Mammary epithelial cell (primary cell): ENCODE measurements at places on chromosomes 6 and 20.

DNA sequence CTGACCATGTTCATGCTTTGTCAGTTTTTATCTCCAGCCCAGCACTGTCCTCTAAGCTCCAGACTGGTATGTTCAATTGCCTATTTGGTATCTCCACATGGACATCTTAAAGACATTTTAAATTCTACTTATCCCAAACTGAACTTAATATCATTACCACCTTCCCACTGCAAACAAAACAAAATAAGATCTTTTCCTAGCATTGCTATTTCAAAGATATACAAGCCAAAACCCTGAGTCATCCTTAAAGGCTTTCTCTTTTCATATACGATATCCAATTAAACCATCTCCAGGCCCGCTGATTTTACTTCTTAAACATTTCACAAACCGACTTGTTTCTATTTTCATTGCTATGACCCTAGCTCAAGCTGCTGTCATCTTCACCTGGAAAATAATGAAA is 35.1 kb upstream of the HS3ST5 start:
- no peak for DNase-seq

DNA sequence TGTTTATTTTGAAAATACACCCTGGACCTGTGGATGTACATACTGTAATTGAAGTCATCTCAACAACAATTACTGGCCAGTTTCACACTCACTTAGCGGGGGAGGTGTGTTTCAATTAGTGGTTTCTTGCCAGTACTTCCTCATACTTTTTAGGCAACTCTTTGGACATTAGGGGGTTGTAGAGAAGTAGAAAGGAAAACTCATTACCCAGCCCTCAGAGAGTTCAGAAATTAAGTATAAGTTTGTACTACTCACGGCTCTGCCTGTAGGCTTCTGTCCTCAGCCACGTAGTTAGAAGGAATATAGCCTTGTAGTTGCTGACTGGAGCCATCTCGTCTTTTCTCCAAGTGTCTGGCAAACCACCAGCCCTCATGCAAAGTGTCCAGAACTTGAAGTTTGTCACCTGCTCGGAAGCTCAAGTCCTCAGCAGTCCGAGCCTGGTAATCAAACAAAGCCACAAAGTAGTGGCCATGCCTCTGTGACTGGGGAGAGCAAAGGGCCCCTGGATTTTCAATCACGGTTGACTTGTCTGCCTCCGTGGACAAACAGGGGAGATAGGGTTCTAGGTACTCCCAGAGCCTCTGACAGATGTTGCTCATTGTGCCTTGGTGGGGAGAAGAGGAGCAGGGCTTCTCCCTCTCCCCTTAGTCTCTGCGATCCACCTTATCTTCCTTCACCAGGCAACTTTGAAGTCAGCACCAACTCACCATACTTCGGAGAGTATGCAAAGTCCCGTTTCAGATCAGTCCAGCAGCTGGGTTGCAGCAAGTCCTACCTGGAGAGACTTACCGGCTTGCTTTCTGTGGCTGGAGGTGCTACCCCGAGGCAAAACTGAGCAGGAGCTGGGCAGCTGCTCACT is 749 bp downstream of the FRK start:
- DNase-seq: peak; percentile 70

DNA sequence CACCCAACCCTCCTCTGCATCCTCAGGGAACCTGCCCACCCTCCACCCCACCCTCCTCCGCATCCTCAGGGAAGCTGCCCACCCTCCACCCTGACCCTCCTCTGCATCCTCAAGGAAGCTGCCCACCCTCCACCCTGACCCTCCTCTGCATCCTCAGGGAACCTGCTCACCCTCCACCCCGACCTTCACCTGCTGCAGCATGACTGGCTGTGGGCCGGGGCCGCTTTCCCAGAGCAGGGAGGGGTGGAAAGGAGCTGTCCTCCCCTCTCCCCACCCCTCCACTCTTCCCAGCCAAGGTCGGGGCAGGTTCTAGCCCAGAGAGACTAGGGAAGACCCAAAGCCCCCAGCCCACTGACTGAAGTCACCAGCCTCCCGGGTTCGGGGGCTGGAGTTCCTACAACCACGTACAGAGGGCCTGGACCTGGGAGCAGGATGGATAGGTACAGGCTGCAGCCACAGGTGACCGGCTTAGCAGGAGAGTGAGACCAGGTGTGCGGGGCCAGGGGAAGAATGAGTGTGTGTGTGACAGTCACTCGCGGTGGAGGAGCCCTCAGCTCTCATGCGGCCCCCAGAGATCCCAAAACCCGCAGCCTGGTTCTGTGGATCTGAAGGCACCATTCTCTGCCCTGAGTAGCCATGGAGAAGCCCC is 11.6 kb downstream of the EEF1A2 start:
- DNase-seq: no peak

DNA sequence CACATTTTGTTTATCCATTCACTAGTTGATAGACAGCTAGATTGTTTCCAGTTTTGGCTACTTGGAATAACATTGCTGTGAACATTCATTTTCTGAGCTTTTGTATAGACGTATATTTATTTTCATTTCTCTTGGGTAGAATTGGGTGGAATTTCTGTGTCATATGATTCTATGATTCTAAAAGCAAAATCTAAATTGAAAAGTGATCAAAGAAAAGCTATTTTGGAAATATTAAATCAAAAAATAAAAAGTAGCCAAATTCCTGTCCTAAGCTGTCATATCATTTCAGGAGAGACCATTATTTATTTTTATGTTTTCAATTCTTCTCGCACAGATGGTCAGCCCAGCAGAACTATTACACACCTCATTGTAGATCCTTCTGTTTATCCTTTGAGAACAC is 229.2 kb downstream of the COL12A1 start:
- DNase-seq: no peak

DNA sequence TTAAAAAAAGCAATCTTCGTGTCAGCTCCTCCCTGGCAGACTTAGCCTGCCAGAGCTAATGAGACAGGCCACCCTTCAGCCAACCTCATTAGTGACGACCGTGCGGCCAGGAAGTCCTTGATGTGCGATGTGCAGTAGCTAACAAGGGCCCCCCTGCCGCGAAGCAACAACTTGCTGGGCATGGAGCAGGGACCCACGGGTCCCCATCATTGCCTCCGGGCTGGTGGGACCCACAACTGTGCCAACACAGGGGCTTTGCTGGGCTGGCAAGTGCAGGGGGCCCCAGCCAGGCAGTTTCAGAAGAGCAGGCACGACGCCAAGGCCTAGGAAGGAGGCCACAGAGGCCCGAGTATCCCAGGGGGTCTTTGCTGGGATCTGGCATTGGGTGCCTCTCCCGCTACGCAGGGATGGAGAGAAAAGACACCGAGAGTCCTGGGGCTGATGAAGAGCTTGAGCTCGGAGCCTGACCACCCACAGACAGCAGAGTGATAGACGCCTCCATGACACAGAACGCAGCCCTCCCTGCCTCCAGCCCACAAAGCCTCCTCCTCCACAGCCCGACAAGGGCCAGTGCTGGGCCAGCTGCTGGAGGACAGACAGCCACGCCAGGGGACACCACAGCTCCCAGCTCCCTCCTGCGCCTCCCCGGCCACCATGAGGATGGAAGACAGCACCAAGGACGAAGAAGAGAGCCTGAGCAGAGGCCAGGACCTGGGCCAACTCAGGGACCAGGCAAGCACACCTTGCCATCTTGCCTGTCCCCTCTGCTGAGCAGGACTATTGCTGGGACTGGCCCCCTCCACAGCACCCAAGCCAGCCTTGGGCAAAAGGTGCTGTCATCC is 96.6 kb downstream of the YTHDF1 start:
- no peak for DNase-seq

- DNase-seq: no peak
These were observed 41.7 kb downstream of the ITCH start for GRCh38 chr20:34404803-34405202.

DNA sequence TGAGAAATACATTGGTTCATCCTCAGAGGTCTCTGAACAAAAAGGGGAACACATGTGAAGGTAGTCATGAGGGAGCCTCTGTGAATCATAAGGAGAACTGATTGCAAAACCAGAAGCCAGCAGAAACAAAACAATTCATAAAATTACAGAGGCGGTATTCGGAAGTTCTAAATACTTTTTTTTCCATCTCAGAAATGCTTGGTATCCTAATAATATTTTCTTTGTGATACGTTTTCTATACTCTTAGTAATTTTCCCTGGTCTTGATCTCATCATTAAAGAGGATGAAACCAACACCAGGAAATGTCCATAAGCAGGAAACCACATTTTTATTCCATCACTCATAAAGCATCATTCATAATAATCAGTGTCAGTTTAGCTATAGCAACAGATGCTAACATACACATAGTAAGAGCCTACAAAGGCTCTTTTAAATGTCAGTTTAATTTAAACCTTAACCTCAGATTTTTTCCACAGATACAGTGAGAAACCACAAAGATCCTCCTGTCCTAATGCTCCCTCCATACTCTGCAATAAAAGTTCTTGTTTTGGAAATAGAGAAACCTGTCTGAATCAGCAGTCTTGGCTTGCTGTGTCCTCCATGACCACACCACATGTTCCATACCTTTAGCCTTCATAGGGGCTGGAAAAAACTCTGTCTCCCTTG is 29.2 kb downstream of the SGK1 start:
- peak; percentile 97 for DNase-seq

DNA sequence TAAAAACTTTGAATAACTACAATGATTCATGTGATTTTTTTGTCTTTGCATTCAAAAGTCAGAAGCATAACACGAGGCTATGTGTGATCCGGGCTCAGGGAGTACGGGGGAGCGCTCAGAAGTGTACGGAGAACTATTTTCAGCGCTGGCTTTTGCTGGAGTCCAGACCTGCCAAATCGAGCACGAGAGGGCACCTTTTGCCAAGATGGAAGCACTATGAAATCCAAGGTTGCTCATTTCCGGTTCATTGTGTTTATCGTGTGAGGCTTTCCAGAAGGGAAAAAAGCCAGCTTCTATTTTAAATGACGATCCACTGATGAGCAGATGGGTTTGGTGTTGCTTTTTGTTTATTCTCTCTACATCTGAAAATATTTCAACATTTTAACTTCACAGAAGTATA is 11.3 kb downstream of the RAMACL start:
- no peak for DNase-seq

DNA sequence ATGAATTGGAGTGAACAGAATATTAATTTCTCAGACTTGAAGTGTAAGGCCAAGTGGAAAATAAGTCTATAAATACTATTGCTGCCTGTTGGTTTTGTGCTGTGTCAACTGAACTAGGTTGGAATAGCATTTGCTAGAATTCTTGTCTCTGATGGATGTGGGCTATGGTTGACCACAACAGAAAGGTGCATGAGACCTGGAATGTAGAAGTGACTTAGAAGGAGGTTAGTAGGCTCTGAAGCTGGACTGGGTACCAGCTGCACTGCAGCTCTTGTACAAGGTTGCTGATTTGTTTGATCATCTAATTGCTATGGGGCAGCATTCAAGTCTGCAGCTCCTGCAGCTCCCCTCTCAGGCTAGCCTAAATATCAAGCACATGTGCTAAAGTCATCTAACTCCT is 479.0 kb upstream of the NRSN1 start:
- DNase-seq: no peak

GRCh38 chr6:109308018-109308492 is 74.2 kb downstream of the CD164 start:
- peak; percentile 58 for DNase-seq

- no peak for DNase-seq
These were observed 15.0 kb downstream of the CALHM6 start for GRCh38 chr6:116476002-116476678.

DNA sequence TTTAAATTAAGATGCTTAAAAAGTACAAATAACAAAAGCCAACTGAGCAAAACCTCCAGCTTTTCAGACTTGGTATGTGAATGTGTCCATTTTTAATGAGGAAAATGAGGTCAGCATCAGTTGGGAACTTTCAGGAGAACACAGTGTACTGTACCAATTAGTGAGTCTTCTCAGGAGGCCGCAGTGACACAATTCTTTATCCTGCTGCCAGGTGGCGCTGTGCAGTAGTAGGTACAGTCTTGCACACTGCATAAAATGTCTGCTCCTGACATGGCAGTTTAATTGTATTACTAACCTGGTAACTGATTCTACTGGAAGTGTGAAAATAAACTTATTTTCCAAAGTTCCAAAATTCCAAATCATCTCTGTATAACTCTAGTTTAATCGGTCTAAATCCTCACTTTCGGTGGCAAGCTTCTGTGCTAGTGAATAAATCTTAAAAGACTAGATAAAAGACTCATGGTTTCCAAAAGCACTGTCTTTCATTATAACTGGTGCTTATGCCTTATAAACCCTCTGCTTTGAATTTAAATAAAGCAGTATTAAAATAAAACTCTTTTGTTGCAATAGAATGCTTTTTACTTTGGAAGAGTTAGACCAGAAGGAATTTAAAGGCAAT is 214.8 kb upstream of the MMS22L start:
- DNase-seq: peak; percentile 45

DNA sequence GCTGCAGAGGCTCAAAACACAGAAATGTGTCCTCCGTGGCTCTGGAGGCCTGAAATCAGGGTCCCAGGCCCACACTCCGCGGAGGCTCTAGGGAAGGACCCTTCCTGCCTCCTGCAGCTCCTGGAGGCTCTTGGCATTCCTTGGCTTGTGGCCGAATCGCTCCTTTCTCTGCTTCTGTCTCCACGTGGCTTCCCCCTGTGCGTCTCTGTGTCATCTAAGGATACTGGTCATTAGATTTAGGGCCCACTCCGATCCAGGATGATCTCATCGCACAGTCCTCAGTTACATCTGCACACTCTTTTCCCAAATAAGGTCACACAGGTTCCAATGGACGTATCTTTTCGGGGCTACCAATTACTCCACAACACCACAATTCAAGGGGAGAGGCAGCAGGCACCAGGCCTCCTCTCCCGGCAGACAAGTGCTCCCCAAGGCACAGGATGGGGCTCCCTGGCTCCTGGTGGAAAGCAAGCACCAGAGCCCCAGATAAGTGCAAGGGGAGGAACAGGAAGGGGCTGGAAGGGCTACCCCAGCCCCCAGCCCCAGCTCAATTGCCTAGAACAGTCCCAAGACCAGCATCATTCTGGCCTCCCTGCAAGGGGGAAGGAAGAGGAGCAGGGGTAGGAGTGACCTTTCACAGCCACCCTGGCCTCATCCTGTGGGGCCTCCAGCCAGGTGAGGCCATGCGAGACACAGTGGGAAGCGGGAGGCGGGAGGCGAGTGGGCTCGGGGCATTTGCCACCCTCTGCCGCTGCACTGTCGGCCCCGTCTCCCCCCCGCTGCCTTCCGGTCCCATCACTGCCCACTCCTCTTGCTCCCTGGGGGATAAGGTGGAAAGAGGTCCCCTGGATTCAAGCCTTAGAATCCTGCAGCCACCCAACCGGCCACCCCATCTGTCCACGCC is 16.3 kb downstream of the NTSR1 start:
- DNase-seq: no peak

DNA sequence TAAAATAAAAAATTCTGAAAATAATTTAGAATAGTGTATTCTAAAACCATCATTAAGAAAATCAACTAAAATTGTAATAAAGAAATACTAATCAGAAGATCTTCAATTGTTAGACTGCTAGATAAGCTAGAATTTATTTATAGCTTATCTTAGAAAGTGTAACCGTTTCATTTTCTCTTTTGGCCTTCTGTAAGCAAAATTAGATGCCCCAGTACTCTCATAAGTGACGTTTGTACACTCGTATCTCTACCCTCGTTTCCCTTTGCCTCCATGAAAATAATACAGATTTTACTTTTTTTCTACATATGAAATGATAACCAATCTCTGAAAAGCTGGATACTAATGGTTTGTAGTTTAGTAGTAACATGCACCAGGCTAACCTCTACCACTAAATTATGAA is 19.8 kb downstream of the DSE start:
- no peak for DNase-seq

GRCh38 chr6:105193647-105194046 is 13.8 kb upstream of the POPDC3 start:
- DNase-seq: peak; percentile 57

- peak; percentile 5 for DNase-seq
These were observed 331.7 kb downstream of the FRK start for GRCh38 chr6:115729036-115729435.
